ENCODE measurements at places on chromosomes 2 and 18. TPM values are rescaled to one million over a fixed set of nuclear protein-coding genes. Genes with fewer than 3 reads are reported as not detected.

MC5R gene
- total RNA-seq = not detected

MLPH gene
- not detected for total RNA-seq

SULT1C2 gene
- total RNA-seq = 0.28 TPM

UGT1A5 gene
- total RNA-seq = not detected

TMEM178A gene
- total RNA-seq = 19.2 TPM

GPATCH11 gene
- 5.7 TPM for total RNA-seq

AMER3 gene
- not detected for total RNA-seq

EFR3B gene
- total RNA-seq = 21.2 TPM

SH3RF3 gene
- 0.28 TPM for total RNA-seq

PRSS56 gene
- not detected for total RNA-seq

PLEKHH2 gene
- total RNA-seq = 11.2 TPM

TPO gene
- total RNA-seq = not detected

PHOSPHO2 gene
- 16.8 TPM for total RNA-seq

KIAA2012 gene
- total RNA-seq = not detected

BOLL gene
- not detected for total RNA-seq

CCDC74A gene
- total RNA-seq = 25.6 TPM

SP140 gene
- total RNA-seq = not detected

SIGLEC15 gene
- total RNA-seq = not detected

SLC4A3 gene
- 0.88 TPM for total RNA-seq

DNAH7 gene
- total RNA-seq = 0.49 TPM

RFTN2 gene
- 8.2 TPM for total RNA-seq

PLGLB2 gene
- total RNA-seq = 2.3 TPM

SLC19A3 gene
- total RNA-seq = 0.96 TPM

OSR1 gene
- not detected for total RNA-seq

SIX2 gene
- total RNA-seq = 0.12 TPM

IL36RN gene
- total RNA-seq = not detected

UPP2 gene
- not detected for total RNA-seq

EPB41L3 gene
- 1.7 TPM for total RNA-seq

IL1R1 gene
- total RNA-seq = 1.7 TPM

ARHGEF4 gene
- total RNA-seq = 44.8 TPM

KCNJ13 gene
- 21.9 TPM for total RNA-seq

RNU2-63P gene
- total RNA-seq = not detected

SDC1 gene
- total RNA-seq = 27.5 TPM

KIF3C gene
- 25.9 TPM for total RNA-seq

LHCGR gene
- total RNA-seq = not detected

LDLRAD4 gene
- 0.65 TPM for total RNA-seq

PID1 gene
- 0.90 TPM for total RNA-seq

LOXL3 gene
- 39.1 TPM for total RNA-seq

NRBP1 gene
- 151 TPM for total RNA-seq

NT5C1B gene
- total RNA-seq = not detected

SH3BP4 gene
- 53.4 TPM for total RNA-seq

KRTCAP3 gene
- 0.88 TPM for total RNA-seq

HTR2B gene
- total RNA-seq = not detected

KCNG2 gene
- total RNA-seq = 0.99 TPM

FBXO48 gene
- total RNA-seq = 2.9 TPM

RUFY4 gene
- not detected for total RNA-seq

RANBP2 gene
- total RNA-seq = 109 TPM

FOSL2 gene
- total RNA-seq = 1.3 TPM

HOXD4 gene
- total RNA-seq = not detected

FAM168B gene
- 63.0 TPM for total RNA-seq

CNTNAP5 gene
- total RNA-seq = not detected

IL18R1 gene
- total RNA-seq = 0.07 TPM

LBX2 gene
- total RNA-seq = 0.12 TPM

Data from neural progenitor cell (in vitro differentiated cells).